Activated CD4-positive, alpha-beta T cell treated with anti-CD3 and anti-CD28 coated beads, Interleukin-10, Interleukin-2, amounts not matched to agents 100 ng/mL and 50 ng/mL, durations not matched to agents 16 hours and 8 hours (primary cell): ENCODE measurements at places on chromosomes 1 and 21.
A peak's percentile ranks its signal among the peaks of the same experiment; 100 is the strongest.

GRCh38 chr1:22551591-22551990 is 11.7 kb upstream of the EPHA8 start:
- DNase-seq: no peak

GRCh38 chr1:84644472-84644871 is 45.8 kb downstream of the SSX2IP start:
- no peak for DNase-seq

GRCh38 chr1:109457819-109458218 is 8.5 kb upstream of the SYPL2 start:
- no peak for DNase-seq

DNA sequence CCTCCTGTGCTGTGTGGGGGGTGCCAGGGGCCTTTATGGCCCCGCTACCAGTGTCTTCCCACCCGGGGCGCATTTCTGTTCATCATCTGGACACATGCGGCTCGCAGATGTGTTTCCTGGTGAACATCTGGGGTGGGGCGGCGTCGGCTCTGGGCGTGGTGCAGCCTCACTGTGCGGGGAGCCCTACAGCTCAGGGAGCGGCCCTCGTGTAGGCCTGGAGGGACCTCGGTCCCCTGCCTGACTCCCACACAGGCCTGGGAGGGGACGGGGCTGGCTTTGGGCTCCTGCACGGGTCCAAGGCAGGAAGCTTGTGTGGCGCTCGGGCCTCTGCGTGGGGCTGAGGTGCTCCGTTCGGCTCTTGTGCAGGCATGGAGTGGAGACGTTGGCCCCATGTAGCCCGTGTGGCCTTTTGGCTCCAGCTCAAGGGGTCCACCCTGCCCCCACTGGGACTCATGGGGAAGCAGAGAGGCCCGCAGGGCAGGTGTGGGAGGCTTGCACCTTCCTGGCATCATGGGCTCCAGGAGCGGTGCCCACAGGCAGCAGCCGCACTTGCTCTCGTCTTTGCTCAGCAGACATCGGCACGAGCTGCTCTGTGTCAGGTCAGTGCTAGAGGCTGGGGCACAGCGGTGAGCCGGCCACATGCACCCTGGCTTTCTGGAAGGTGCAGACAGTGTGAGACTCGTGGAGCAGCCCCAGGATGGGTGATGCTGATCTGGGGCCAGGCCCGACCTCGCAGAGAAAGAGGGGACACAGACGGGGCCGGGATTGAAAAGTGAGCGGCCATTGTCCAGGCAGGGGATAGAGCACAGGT is 90.1 kb upstream of the ACTRT2 start:
- no peak for DNase-seq

DNA sequence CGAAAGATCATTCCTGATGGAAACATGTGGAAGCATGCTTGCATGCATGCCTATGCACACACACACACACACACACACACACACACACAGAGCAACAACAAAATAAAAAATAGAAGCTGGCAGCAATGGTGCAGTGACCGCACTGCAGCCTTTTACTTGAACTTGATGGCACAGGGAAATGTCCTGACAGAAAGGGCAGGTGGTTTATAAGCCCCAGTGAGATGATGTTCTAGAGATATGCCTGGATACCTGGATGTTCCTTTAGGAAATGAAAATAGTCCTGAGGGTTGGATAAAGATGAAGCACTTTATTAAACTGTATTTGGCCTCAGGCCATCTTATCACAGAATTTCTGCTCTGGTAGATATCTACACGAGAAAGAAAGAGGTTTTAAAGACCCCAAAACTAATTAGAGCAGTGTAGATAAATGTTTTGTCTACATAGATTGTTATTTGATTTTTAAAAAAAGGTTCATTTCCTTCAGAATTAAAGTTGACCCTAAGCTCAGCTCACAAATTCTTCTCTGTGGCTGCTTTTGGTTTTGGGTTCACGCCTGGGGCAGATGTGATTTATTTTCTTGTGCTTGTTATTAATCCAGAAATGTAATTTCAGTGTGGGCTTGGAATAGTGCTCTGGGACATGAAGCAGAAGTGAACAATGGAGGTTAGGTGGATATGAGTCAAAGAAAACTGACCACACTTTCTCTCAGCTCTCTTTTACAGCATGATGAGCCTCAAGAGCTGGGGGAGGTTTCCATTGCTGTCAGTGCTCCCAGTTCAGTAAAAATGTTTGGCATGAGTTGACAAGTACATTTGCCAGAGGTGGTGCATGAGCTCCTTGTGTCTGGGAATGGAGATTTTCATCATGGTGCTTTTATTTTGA is 22.9 kb downstream of the ADAM30 start:
- DNase-seq: no peak

DNA sequence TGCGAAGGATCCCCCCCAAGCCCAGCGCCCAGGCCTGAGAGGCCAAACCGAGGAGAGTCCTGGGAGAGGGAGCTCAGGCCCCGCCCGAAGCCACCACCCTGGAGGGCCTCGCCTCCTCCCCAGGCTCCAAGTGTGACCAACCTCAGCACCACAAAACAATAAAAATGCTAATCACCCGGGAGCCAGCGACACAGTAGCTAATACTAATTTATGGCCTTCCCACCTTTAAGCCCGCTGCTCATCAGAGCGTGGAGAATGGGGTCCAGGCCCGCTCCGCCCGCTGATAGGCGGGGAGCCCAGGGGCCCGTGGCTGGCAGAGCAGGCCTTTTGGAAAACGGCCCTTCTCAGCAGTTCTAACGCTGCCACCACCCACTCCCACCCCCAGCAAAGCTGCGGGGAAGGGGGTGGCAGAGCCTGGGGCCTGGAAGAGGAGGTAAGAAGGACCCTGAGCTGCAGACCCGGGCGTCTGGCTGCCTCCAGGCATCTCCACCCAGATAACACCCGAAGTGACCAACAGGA is 20.4 kb upstream of the TAS1R2 start:
- no peak for DNase-seq

- DNase-seq: no peak
These were observed 41.0 kb downstream of the POFUT2 start for GRCh38 chr21:45246386-45247320.

GRCh38 chr1:111286912-111287311 is 3.7 kb upstream of the CHIA start:
- DNase-seq: no peak

DNA sequence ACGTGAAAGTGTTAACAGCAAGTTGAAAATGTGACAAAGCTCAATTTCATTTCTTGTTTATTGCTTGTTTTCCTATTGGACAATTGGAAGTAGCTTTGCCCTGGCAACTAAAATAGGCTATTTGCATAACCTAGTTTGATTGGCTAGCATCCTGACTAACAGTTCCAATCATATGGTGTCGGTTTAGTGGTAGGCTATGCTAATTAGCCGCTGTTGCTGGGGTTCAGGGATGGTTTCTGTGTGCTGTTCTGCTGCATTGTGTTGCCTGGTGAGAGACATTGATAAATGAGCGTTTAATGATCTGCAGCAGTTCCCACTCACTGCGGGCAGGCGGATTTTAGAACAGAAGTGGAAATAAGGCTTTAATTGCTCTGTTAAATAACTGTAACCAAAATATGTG is 68.5 kb downstream of the DYRK1A start:
- DNase-seq: peak; percentile 53

DNA sequence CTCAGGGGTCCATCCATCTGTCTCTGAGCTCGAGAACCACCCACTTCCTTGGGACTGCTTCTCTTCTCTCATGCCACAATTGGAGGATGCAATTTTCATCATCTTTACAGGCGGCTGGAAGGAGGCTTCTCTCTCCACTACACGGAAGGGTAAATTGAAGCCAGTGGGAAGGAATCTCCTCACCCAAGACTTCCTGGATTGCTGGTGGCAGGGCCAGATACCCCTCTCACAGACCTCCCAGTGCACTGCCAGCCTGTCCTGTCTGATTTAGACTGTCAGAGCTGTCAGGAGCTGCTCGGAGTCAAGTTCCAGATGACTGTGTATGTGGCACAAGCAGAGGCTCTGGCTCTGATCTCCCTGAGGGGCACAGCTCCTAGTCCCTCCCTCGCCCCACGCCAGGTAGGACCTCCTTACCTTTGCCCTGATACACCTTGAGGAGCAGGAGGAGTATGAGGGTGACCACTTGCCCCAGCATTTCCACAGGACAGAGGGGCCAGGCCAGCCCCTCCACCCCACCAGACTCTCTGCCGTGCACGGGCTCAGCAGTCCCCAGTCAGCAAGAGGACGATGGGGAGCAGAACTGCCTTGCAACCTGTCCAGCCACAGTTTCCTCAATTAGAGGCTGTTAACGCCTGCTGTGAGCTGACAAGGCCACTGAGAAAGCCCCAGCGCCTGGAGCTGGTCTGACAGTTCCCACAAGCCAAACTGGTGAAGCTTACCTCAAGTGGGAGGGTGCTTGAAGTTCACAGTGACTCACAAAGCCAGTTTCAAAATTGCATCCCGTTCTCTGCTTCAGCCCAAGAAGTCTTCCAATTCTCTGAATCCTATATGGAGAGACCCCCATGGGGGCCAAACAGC is at the start of gene CD244:
Gene CD244, minus strand, starts transcription at position 685 of the 858 bp plus-strand sequence. Its CDS starts 210 bp downstream, at position 475.
- DNase-seq: peak; percentile 85

DNA sequence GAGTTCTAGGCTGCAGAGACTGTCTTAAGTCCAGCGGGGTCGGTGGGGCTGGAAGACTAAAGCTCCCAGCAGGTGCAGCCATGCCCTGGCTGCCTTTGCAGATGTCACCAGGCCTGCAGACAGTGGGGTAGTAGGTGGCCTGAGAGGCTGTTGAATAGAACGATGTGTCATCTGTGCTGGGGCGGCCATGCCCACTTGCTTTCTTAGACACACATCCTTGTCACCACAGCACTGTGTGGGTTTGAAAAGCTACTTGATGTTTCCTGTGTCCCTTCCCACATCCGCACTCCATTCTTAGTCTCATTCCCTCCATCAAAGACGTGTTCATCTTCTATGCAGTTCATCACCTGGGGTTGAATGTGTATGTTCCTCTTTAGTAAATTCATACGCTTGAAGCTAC is 184.5 kb upstream of the TMEM51 start:
- peak; percentile 65 for DNase-seq

DNA sequence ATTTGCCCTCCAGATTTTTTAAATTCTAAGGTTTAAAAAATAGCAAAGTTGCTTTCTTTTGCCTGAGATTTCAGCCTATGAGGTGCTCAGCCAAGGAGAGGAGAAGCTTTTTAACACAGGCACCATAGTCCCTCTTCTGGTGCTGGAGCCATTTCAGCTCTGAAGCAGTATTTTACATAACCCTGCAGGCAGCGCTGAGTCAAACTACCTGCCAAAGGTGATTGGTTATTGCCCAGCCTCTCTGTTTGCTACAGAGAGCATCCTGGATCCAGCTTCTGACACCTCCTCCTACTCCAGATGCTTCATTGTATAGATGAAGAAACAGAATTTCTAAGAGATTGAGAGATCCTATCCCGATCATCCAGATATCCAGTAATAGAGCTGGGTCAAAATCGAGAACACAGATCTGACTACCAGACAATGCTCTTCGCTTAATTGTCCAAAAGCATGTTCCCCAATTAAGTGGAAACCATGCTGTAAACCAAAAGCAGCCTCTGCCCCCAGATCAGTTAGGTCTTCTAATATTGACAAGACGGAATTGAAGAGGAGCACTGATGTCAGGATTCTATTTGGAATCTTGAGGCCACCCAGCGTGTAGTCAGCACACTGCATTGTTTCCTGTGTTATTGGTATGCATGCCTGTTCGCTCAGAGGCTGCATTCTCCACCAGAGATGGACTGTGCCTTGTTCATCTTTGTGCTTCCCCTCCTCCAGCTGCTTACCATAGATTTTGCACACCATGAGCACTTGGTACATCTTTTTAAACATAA is 22.1 kb downstream of the RGS8 start:
- DNase-seq: no peak

DNA sequence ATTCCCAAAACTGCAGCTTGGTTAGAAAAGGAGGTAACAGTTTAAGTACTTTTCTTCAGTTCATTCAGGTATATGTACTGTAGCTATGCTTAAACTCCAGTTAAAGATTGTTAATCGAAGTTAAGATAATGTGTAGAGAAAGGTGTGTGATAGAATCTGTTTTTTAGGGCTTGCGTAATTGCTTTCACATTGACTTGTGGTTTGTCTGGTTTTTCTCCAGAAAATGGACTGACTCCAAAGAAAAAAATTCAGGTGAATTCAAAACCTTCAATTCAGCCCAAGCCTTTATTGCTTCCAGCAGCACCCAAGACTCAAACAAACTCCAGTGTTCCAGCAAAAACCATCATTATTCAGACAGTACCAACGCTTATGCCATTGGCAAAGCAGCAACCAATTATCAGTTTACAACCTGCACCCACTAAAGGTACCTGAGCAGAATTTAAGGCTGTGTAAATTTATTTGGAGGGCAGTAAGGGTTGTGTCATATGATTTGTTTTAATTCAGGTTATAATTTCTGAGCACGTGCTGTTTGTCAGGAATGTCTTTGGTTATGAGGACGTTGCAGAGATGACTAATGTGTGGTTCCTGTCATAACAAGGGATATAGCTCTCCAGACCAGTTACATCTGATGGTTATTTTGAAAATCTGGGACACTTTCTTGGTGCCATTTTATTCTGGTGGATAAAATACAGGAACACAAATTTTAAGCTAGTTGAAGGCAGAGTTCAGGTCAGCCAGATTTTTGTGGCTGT is 26.0 kb downstream of the ATF6 start:
- peak; percentile 37 for DNase-seq

GRCh38 chr1:201504179-201504631 is 2.7 kb downstream of the CSRP1 start:
- DNase-seq: no peak

DNA sequence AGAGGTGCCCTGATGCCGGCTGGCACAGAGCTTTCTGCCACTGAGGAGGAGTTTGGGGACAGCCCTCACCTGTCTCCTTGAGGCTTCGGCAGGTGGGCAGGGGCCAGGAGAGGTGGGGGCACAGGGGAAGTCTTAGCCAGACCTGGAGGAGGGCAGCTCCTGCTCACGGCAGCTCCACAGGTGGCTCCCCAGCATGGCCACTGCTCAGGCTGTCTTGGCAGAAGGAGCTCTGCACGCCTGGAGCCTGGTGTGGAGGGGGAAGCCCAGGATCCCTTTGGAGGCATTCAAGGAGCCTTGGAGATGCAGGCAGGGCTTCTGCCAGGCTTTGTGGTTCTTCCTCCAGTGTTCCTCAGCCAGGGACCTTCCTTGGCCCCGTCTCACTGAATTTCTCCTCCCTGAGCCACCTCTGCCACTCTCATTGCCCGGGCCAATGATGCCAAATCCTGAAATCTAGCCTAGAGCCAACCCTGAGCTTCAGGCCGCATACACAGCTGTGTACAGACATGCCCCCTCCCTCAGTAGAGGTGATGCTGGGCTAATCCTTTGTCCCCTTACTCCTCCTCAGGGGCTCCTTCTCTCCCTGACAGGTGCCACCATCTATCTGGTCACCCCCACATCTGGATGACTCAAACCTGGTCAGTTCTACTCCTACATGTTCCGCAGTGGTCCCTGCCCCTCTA is 251.8 kb upstream of the VAMP3 start:
- DNase-seq: no peak

GRCh38 chr21:42112857-42113256 is 41.7 kb downstream of the UMODL1 start:
- DNase-seq: no peak

DNA sequence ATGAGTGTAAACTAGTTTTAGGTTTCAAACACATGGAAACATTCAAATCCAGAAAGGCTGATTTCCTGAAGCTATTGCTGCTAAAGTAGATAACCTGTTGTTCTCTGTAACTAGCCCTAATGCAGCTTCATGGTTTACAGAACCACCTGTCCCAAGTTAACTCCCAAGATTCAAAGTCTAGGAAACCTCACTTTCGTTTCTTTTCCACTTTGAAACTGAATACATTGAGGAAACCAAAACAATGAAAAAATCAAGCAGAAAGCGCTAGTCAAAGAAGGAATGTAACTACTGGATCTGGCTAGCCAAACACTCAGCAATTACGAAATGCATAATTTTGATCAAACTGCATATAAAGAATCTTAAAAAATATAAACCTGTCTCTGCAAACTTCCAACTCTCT is 17.8 kb downstream of the SLC16A1 start:
- peak; percentile 23 for DNase-seq

GRCh38 chr1:44822981-44823451 is 14.7 kb downstream of the BTBD19 start:
- no peak for DNase-seq
